Esophagus muscularis mucosa (tissue), 4 donors: ENCODE measurements at places on chromosomes 13 and 19. TPM values are rescaled to one million over a fixed set of nuclear protein-coding genes. Genes with fewer than 3 reads are reported as not detected.

GNG8 gene
- total RNA-seq: not detected

ZNF699 gene
- total RNA-seq: 14.2 TPM

CYP2F1 gene
- total RNA-seq: not detected

MAMSTR gene
- 1.9 TPM for total RNA-seq

ZNF285 gene
- 3.7 TPM for total RNA-seq

DNA sequence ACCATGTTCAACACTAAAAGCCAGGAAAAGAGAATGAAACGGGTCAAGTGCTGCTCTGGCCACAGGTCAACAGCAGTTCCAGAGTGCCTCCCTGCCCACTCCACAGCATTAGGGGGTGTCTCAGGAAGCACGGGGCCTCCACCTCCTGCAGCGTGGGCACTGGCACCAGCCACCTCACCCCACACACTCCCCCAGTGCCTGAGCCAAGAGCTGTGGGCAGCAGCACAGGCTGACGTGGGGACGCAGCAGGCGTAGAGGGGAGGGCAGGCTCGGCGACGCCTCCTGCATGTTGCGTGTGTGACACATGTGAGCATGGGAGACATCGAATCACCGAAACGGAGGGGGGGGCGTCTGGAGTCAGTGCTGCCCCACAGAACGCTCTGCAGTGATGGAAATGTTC lies 21.4 kb upstream of the TMEM160 start:
- peaks cover 100% of the 10 kb centered on the region for H3K36me3 ChIP-seq
- H3K4me1 ChIP-seq: no peaks in the 10 kb centered on the region
- H3K4me3 ChIP-seq: no peak overlapping the region
- no peaks in the 10 kb centered on the region for H3K27me3 ChIP-seq

DNA sequence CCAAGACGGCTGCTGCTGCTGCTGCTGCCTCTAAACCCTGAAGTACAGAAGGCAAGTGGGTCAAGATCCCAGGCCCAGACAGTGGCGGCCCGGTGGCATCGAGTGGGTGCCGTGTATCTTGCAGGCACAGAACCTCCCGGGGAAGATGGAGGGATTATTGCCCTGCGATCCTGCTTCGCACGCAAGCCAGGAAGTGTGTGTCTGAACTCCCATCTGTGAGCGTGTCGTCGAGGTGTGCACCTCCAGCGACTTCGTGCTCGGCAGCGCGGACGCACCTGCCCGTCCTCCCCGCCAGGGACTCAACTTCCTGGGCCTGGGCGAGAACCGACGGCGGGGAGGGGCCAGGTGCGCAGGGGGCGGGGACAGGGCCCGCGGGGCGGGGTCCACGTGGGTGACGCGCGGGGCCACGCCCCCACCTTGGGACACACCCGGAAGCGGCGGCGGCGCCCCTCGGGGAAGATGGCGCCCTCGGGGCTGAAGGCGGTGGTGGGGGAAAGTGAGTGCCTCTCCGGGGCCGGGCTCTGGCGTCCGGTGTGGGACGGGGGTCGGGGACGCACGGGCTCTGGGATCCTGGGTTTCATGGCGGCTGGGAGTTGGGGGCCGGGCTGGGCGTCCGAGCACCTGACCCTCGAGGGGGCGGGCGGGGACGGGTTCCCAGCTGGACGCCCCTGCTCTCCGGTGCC lies at the start of gene STXBP2:
Gene STXBP2 (plus strand): TSS at position 420 of the 683 bp plus-strand sequence. CDS start 40 bp downstream, at position 460.
- H3K4me1 ChIP-seq: peaks cover 4% of the 10 kb centered on the region
- peak within 1 kb of the TSS; percentile 45 for H3K4me3 ChIP-seq
- H3K36me3 ChIP-seq: peaks cover 11% of the 10 kb centered on the region

DNA sequence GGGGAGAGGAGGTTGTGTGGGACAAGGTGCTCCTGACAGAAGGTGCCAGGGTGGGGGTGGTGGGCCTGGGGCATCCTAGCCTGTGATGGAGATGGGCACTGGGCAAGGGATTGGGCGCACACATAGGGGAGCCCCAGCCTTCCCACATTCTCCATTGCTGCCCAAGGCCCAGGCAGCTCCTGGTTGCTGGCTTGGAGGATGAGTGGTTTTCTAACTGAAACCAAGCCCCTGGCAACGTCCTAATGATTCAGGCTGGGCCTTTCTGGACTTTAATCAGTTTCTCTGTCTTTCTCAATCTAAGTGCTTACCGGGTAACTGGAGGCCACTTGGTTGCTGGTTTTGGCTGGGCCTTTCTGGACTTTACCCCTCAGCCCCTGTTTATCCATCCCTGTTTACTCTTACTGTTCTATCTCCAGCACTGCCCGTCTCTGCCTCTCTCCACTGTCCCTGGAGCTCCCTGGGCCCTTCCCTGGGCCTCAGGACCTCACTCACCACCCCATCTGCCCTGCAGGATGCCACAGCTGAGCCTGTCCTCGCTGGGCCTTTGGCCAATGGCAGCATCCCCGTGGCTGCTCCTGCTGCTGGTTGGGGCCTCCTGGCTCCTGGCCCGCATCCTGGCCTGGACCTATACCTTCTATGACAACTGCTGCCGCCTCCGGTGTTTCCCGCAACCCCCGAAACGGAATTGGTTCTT lies 354 bp downstream of the CYP4F3 start:
- H3K27ac ChIP-seq: no peak overlapping the region
- no peak overlapping the region for H3K4me3 ChIP-seq
- H3K36me3 ChIP-seq: no peaks in the 10 kb centered on the region

GRCh38 chr19:11767633-11768133 lies 883 bp downstream of the ZNF441 start:
- no peak for DNase-seq
- peak overlapping the region; percentile 78 for H3K4me3 ChIP-seq

GRCh38 chr13:113869263-113869662 lies 5.4 kb upstream of the GAS6 start:
- no peaks in the 10 kb centered on the region for H3K27me3 ChIP-seq
- no peak overlapping the region for H3K4me3 ChIP-seq
- DNase-seq: peak; percentile 53
- H3K4me1 ChIP-seq: peaks cover 12% of the 10 kb centered on the region
- no peaks in the 10 kb centered on the region for H3K36me3 ChIP-seq
- H3K27ac ChIP-seq: no peak overlapping the region

GRCh38 chr13:30892966-30893365 lies 13.1 kb upstream of the MEDAG start:
- no peak overlapping the region for H3K27ac ChIP-seq
- H3K4me1 ChIP-seq: no peaks in the 10 kb centered on the region
- no peaks in the 10 kb centered on the region for H3K36me3 ChIP-seq
- H3K4me3 ChIP-seq: no peak overlapping the region
- DNase-seq: no peak

- no peak for DNase-seq
- H3K27ac ChIP-seq: no peak overlapping the region
- no peak overlapping the region for H3K4me3 ChIP-seq
- H3K36me3 ChIP-seq: no peaks in the 10 kb centered on the region
Observed at GRCh38 chr19:40177286-40178070, 13.7 kb upstream of the MAP3K10 start.
